Skeletal muscle cell (primary cell): ENCODE measurements at places on chromosomes 6 and 20.

DNA sequence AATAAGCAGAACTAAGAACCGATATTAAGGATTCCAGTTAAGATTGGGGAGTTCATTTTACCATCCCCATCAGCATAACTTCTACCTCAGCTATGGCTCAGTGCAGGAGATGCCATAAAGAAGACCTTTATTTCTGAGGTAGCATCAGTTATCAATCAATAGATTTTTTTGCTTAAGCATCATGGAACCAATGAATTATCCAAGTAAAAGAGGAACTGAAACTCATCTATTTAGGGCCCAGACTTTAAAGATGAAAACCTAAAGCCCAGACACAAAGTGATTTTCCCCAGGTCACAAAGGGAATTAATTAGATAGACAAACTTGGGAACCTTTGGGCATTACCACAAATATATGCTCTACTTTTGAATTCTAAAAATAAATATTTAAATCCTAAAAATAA is 59.2 kb upstream of the TINAG start:
- DNase-seq: no peak

- no peak for DNase-seq
Observed at GRCh38 chr6:31614684-31615578, at the start of gene AIF1. Gene AIF1 (plus strand): TSS chr6:31615234. CDS start chr6:31615330, 96 bp downstream.

GRCh38 chr6:17300637-17301036 is 19.5 kb downstream of the RBM24 start:
- DNase-seq: no peak

DNA sequence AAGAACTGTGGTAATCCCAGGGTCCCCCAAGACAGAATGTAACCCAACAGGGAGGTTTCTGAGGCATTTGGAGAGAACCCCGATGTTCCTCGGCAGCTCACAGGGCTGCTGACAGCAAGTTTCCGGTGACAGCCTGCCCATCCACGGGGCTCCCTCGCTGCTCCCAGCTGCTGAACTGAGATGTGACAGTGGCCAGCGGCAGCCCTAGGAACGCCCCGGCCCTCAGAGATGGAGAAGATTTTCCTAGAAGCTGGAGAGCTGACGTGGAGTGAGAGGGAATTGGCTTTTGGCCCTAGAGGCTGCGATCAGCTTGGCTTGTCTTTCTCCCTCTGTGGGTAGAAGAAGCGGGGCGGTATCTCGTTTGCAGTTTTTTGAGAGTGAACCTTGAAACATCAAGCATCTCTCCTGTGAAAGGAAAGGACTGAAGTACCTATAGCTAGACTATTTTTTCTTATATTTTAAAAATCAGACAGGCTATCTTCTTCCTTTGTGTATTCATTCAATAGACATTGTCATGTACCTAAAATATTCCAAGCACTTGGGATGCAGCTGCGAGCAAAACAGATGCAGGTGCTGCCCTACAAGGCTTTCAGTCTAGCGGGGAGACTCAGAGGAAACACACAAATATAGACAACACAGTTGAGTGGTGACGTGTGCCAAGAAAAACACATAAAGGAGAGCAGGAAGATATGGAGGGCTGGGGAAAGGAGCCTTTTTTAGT is 28.4 kb upstream of the NFATC2 start:
- no peak for DNase-seq

- DNase-seq: no peak
Observed at GRCh38 chr6:72175916-72176315, 289.6 kb downstream of the RIMS1 start.

DNA sequence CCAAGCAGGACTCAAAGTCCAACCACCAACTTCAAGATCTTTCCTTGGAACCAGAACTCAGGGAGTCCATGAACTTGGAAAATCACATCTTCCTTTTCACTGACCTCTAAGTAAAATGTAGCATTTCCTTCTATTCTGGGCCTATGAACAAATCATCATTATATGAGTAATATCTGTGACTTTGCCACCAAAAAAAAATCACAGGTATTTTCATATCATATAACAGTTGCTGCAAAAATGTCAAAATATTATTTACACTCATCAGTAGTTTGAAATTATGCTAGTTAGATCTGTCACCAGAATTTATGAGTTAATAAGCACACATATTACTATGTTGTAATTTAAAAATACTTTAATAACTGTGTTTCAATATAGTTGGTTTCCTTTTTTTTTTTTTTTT is 27.3 kb upstream of the TLDC2 start:
- no peak for DNase-seq

GRCh38 chr6:118495485-118496280 is 52.4 kb upstream of the PLN start:
- peak; percentile 47 for DNase-seq

DNA sequence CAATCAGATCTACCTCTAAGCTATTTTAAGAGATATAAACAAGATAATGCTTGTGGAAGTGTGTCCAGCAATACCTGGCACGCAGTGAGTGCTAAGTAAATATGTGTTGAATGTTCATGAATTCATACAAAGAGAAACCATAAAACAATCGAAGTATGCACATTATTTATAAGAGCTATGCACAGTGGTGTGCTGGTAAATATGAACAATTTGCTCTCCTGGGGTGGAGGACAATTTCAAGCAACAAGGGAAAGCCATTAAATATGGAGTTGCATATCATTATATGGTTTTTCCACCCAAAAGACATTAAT is 526.6 kb upstream of the MARCKS start:
- no peak for DNase-seq
